ENCODE measurements at places on chromosomes 7 and 10.

- DNase-seq = peak; percentile 23
Measured at GRCh38 chr7:155234158-155234492, 63.6 kb upstream of the INSIG1 start.

- no peak for DNase-seq
Measured at GRCh38 chr7:20559883-20560282, 55.6 kb upstream of the ABCB5 start.

- no peak for DNase-seq
Measured at GRCh38 chr7:126662856-126663255, 589.9 kb downstream of the GRM8 start.

- DNase-seq = no peak
Measured at GRCh38 chr10:103713676-103714075, 141.7 kb downstream of the SH3PXD2A start.

DNA sequence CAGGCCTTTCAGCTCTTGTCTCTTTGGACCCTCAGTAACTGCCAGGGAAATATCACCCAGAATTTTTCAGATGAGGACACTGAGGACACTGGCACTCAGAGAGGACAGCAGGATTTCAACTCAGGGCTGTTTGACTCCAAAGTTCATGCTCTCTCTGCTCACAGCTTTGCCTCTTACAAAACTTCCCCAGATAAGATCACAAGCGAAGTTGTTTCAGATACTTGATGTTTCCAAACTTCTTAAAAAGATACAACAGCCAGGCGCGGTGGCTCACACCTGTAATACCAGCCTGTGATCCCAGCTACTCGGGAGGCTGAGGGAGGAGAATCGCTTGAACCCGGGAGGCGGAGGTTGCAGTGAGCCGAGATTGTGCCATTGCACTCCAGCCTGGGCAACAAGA lies 32.4 kb upstream of the ZRANB1 start:
- DNase-seq = no peak

- no peak for DNase-seq
Measured at GRCh38 chr7:155935005-155935557, 122.8 kb upstream of the SHH start.

- DNase-seq = no peak
Measured at GRCh38 chr10:77313066-77313750, 324.4 kb downstream of the KCNMA1 start.

- DNase-seq = no peak
Measured at GRCh38 chr7:51236470-51237132, 80.0 kb downstream of the COBL start.

- no peak for DNase-seq
Measured at GRCh38 chr10:65534771-65535170, 1391.1 kb upstream of the LRRTM3 start.

- no peak for DNase-seq
Measured at GRCh38 chr10:22086730-22087401, 83.3 kb upstream of the DNAJC1 start.

GRCh38 chr10:77248104-77248790 lies 389.4 kb downstream of the KCNMA1 start:
- DNase-seq = no peak

- peak; percentile 58 for DNase-seq
Measured at GRCh38 chr10:92291921-92292845, 1.2 kb downstream of the MARCHF5 start.

GRCh38 chr7:111401516-111401915 lies 160.8 kb downstream of the IMMP2L start:
- no peak for DNase-seq

GRCh38 chr7:45184326-45185027 lies 26.9 kb downstream of the RAMP3 start:
- DNase-seq = no peak

GRCh38 chr10:128022261-128023196 lies 103.7 kb downstream of the MKI67 start:
- DNase-seq = no peak

GRCh38 chr10:32938554-32939061 lies 19.4 kb downstream of the ITGB1 start:
- DNase-seq = no peak

DNA sequence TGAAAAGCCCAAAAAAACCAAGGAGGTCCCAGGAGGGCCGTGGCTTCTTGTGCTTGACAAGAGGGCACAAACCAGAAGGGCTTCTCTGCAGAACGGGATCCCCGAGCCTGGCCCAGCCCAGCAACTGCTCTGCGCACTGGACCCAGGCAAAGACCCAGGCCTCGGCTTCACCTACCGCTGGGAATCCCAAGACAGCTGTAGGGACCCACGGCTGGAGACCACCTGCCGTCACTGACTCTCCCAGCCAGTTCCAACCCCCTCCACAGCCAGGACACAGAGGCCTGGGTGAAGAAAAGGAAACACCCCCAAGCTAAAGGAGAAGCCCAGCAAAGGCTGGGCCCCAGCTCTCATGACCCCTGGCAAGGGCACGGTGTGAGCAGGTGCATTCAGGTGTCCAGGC lies 24.3 kb downstream of the PDGFA start:
- no peak for DNase-seq

GRCh38 chr10:121640266-121640665 lies 42.0 kb upstream of the FGFR2 start:
- DNase-seq = no peak

DNA sequence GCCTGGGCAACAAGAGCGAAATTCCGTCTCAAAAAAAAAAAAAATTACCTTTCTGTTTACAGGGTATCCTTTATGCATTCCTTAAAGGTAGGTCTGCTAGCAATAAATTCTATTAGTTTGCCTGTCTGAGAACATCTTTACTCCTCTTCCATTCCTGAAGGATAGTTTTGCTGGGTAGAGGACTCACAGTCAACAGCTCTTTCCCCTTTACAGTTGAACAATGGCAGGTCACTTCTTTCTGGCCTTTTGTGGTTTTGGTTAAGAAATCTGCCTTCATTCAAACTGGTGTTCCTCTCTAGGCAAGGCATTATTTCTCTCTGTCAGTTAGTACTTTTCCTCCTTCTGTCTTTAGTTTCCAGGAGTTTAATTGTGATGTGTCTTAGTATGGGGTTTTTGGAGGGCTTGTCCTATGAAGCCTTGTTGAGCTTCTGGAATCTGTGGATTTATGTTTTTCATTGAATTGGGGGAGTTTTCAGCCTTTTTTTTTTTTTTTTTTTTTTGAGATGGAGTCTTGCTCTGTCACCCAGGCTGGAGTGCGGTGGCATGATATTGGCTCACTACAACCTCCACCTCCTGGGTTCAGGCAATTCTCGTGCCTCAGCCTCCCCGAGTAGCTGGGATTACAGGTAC lies 4.8 kb upstream of the DNAAF5 start:
- no peak for DNase-seq

DNA sequence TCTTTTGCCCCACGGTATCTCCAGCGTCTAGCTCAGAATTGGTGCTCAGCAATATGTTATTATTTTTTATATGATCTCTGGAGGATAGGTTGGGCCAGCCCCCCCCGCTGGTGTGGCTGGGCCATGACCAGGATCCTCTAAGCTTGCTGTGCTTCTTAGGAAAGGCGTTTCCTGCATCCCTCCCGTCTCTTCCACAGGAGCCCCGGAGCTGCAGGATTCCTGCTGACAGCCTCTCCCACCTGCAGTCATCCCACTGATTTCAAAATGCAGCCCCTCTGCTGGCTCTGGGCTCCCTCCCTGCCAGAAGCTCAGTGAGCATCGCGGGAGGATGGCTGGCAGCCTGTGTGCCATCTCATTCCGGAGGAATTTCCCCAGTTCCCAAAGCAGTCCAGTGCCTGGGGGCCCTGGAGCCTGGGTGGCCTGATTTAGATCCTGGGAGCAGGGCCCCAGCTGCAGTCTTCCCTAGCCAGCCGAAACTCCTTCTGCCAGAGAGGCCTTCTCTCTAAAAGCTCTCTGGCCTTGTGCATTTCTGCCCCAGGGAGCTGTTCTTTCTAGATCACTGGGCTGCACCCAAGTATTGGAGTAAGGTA lies 21.8 kb upstream of the GOLGA7B start:
- DNase-seq = no peak

DNA sequence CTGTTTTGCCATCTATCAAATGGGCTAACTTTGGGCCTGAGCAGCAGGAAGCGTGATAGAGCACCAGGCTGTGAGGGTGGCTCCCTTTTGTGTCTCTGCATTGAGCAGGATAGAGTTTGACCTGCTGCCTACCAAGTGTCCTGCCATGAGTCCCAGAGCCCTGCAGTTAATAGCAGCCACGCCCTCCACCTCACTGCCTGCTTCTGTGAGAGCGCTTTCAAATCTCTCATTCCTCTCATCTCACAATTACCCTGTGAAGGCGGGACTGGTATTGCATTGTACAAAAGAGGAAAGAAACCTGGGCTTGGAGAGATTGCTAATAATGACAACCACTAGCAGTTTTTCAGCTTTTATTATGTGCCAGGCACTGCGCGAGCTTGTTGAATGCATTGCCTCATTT lies 39.9 kb downstream of the UNC5B start:
- no peak for DNase-seq

GRCh38 chr10:76085002-76085816 lies 653.8 kb downstream of the LRMDA start:
- no peak for DNase-seq

DNA sequence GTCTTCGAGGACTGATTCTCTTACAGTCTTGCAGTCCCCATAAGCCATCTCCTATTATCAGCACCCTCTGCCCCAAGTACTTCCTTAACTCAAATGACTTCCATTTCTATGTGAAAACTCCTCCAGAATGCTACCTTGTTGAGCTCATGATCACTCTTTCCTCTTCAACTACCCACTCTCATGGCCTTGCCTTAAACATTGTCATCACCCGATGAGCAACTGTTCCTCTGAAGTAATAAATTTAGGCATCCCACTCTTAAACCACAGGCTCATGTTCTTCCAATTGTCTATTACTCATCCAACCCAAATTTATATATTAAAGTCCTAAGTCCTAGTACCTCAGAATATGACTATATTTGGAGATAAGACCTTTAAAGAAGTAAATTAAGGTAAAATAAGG lies 152.9 kb downstream of the C1GALT1 start:
- no peak for DNase-seq

- no peak for DNase-seq
Measured at GRCh38 chr10:128068398-128069285, 57.6 kb downstream of the MKI67 start.

DNA sequence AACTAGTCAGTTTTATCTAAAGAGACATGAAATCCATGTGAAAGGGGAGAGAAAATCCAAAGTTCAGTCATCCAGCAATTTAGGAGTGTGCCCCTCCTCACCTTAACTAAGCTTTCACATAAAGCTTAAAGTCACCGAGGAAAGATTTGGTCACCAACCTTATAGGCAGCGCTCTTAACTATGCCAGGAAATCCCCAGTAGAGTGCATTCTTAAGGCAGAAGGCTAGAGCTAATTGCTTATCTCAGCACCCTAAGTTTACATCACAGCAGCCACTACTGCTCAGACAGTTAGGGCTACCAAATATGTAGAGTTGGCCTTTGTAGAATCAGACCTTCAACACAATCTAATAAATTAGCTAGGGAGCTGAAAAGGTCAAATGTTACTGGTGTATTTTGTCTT lies 47.9 kb downstream of the MTPN start:
- no peak for DNase-seq

- DNase-seq = peak; percentile 2
Measured at GRCh38 chr7:148535217-148535616, 55.3 kb upstream of the C7orf33 start.

DNA sequence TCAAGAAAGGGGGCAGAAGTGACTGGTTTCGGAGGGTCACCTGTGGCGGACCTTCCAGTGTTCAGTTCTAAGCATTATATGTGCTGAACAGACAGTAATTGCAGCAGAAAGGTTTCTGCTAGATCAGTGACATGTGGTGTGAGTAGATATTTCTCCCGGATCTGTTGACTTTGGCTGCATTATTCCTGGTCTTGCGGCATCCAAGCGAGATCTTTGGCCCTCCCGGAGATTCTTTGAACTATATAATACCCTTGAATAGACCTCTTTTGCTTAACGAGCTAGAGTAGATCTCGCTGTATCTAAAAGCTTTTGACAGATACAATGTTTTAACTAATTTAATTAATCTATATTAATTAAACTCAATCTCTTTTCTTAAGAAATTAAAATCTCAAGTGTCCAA lies 99.8 kb downstream of the PTN start:
- no peak for DNase-seq

- DNase-seq = no peak
Measured at GRCh38 chr7:83691095-83691494, 42.2 kb upstream of the SEMA3E start.

GRCh38 chr7:28815928-28816373 lies 142.2 kb downstream of the TRIL start:
- DNase-seq = no peak

DNA sequence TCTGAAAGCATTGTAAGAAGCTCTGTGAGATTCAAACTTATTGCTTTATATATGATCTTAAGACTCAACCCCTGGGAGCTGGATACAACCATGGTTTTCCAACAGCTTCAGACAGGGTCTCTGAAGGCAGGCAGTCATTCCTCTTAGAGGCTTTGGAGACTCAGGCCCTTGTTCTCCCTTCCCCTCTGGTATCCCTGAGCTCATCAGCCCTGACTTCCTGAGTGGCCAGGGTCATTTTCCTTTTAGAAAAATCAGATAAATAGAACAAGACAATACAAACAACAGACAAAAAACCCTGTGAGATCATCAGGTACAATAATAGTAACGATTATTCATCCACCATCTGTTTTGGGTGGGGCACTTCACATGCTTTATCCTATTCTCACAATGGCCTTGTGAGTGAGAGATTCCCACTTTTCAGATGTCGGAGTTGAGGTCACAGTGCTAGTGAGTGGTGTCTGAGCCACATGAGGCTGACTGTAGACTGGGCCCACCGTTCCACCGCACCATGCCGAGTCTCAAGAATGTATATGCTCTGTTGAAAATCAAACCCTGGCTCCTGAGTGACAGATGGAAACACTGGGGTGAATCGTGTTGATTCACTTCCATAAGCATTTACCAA lies 144.2 kb downstream of the CXCL12 start:
- DNase-seq = no peak

DNA sequence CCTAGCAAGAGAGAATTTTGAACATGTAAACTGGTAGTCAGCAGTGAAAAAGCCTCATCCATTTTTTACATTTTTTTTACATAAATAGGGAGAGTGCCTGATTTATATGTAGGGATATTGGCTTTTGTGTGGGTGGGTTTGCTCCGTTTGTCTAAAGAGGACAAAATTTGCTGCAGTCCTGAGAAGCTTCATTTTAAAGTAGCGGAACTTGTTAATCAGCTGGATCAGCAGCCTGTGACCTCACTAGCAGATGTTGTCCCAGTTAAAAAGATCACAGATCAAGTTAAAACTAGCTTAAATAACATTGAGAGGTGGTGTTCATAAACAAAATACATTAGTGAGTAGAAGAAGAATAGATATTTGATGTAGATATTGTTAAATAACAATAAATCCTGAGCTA lies 2.6 kb downstream of the ATRNL1 start:
- no peak for DNase-seq

- no peak for DNase-seq
Measured at GRCh38 chr7:104126411-104126841, 81.4 kb downstream of the ORC5 start.

- DNase-seq = no peak
Measured at GRCh38 chr10:70499836-70500167, 21.2 kb downstream of the PALD1 start.

GRCh38 chr10:17200912-17201793 lies at the start of gene TRDMT1:
Gene TRDMT1 (minus strand): TSS chr10:17201672. CDS start chr10:17201634, 38 bp downstream.
- DNase-seq = peak; percentile 83

Data from CD4-positive, alpha-beta T cell treated with Interleukin-21 for 1 hour (primary cell).